Activated T-cell treated with anti-CD3 and anti-CD28 coated beads, Interleukin-2, amount 50 U/mL, for 24 hours (primary cell): ENCODE measurements at places on chromosomes 2 and 18.

DNA sequence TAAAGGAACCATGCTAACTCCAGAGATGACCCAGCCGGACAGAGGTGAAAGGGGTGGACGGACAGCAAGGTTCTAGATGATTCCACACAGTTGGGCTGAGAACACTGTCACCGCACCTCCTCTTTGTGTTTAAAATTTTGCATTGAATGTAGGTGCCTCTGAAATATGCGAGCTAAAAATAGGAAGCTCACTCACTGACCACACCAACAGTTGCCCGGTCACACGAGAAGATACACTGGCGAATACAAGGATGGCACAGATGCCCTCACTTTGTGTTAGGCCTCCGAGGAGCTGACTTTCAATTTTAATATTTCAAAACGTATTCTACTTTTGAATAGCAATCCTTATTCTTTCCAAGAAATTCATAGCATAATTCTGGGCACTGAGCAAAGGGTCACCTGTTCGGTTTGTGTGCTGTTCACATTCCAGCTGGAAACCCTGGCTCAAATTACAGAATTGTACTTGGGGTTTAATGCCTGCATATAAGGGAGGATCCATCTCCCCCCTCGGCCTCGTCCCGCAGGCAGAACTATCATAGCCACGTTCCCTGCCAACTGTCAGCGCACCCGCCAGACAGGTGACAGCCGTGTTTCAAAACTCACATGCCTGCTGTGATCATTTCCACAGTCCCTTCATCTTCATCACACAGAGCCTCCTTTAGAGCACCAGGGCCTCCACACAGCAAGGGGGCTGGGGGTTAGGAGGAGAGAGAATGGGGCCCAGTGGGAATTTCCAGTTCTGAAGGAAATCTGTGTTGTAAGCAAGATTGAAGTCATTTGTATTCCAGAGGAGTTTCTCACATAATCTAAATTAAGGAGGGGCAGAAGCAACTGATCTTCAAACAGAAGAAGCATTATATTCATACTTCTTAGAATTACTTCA is 48.2 kb downstream of the ADI1 start:
- no peaks in the 10 kb centered on the region for H3K27me3 ChIP-seq
- no peak overlapping the region for H3K4me3 ChIP-seq
- H3K4me1 ChIP-seq: no peaks in the 10 kb centered on the region
- peak overlapping the region; percentile 10 for H3K27ac ChIP-seq
- DNase-seq: no peak

DNA sequence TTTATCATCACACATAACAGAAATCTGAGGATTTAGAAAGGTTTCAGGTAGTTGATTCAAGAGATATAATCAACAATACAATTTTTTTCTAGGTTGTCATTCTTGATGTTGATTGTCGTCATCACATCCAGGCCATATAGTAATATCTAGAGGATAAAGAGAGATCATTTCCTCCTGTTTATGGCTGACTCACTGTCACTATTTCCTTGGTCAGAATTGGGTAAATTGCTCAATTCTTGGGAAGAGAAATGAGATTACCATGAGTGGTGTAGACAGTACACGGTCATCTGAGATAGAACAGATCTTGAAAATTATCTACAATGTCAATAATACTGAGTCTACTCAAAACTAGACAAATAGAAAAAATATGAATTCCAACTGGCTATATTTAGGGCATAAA is 78.8 kb downstream of the ZNF804A start:
- no peaks in the 10 kb centered on the region for H3K27me3 ChIP-seq
- H3K36me3 ChIP-seq: no peaks in the 10 kb centered on the region
- H3K4me1 ChIP-seq: no peaks in the 10 kb centered on the region

DNA sequence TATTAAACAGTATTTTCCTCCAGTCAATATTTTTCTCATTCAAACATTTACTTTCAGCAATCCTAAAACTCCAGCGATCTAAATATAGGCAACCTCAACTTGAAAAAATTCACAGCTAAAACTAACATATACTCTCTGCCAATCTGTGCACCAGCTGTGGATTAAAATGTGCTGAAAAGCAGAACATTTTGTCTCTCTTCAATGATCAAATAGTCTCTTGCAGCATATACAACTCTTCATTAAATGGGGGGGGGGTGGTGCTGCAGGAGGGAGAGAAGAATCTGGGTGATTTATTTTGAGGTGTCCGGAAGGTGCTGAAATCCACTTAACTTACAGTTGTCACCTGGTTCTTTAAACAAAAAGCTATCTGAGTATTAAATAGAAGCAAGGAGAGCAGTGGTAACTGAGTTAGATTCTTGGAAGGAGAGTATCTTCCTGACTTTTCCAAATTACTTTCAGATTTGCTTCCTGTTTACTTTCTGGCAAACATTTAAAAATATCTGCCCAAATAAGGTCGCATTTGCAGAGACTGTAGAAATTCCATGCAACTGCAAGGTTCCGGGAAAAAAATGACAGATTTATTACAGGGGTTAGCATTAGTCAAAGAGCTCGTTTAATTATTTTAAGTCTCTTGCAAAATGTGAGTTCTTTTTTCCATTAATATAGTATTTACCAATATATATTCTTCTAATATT is 904.7 kb upstream of the ACVR2A start:
- no peaks in the 10 kb centered on the region for H3K4me1 ChIP-seq
- H3K4me3 ChIP-seq: no peak overlapping the region
- no peak for DNase-seq
- H3K27ac ChIP-seq: no peak overlapping the region
- no peaks in the 10 kb centered on the region for H3K36me3 ChIP-seq

DNA sequence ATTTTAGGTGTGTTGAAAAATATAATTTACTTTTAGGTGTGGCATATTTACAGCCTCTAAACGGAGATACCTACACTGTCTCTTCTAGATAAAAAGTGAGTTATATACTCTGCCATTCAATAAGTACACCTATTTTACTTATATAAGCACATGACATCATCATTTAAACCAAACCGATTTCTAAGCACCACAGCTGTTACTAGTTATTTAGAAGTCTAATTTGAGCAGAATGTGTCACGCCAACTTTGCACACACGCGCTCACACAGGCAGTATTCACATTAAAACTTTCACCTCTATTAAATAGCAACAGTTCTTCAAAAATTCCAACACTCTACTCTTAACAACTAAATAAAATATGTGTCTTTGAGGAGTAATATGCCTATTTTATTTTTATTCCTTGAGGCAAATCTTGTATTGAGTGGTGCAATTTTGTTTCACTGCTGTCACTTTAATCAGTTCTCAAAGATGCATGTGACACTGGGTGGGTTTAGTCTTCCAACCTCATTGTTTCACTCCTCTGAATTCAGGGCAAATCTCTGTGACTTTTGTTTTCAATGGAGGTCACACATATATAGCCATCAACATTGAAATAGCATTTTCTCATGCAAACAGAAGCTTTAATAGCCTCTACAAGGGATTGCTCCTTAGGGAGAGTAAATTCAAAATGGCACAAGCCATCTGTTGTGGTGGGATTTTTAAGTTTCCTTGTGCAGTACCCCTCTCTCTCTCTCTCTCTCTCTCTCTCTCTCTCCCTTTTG is 721.0 kb downstream of the PLCL1 start:
- no peaks in the 10 kb centered on the region for H3K36me3 ChIP-seq
- H3K27ac ChIP-seq: no peak overlapping the region
- DNase-seq: no peak
- H3K4me1 ChIP-seq: no peaks in the 10 kb centered on the region
- no peak overlapping the region for H3K4me3 ChIP-seq
- no peaks in the 10 kb centered on the region for H3K27me3 ChIP-seq

DNA sequence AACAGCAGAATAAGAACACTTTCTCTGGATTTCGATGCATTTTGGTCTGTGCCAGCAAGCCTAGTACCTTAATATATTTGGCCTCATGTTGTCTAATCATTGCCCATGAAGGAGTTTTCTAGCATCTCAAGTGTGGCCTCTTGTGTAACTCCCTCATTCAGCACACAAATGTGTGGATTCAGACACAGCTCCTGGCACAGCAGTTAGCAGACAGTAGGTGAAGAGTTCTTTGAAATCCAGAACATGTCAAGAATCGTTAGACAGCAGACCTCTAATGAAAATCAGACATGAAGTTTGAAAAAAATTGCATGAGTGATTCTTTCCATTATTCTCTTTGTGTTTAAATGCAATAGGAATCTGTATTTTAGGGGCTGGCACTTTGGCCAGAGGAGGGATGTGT is 177.0 kb downstream of the FMNL2 start:
- no peak overlapping the region for H3K4me3 ChIP-seq
- peaks cover 3% of the 10 kb centered on the region for H3K27me3 ChIP-seq
- H3K4me1 ChIP-seq: peaks cover under 1% of the 10 kb centered on the region
- no peak for DNase-seq
- no peak overlapping the region for H3K27ac ChIP-seq
- H3K36me3 ChIP-seq: no peaks in the 10 kb centered on the region

DNA sequence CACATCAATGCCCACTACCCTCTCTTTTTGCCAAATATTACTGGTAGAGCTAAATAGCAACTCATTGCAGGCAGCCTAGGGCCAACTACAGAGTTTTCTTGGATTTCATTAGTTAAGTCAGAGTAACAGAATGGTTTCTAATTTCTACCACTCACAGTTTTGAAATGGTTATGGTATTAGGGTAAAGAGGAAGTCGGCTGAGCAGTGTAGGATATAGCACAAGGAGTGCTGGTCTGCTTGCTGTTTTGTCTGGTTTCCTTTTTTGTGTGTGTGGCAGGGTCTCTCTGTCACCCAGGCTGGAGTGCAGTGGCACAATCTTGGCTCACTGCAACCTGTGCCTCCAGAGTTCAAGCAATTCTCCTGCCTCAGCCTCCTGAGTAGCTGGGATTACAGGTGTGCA is 289.2 kb upstream of the CCDC68 start:
- no peak for DNase-seq
- peaks cover 3% of the 10 kb centered on the region for H3K4me1 ChIP-seq
- H3K27me3 ChIP-seq: peaks cover 4% of the 10 kb centered on the region
- no peak overlapping the region for H3K27ac ChIP-seq

GRCh38 chr18:24616653-24617052 is 156.2 kb downstream of the HRH4 start:
- no peak overlapping the region for H3K27ac ChIP-seq
- H3K4me1 ChIP-seq: no peaks in the 10 kb centered on the region
- DNase-seq: no peak
- H3K4me3 ChIP-seq: no peak overlapping the region
- no peaks in the 10 kb centered on the region for H3K36me3 ChIP-seq

- no peak overlapping the region for H3K27ac ChIP-seq
- no peak overlapping the region for H3K4me3 ChIP-seq
- no peaks in the 10 kb centered on the region for H3K36me3 ChIP-seq
- H3K4me1 ChIP-seq: no peaks in the 10 kb centered on the region
- no peak for DNase-seq
- no peaks in the 10 kb centered on the region for H3K27me3 ChIP-seq
Observed at GRCh38 chr2:170142502-170142901, 35.4 kb upstream of the MYO3B start.

DNA sequence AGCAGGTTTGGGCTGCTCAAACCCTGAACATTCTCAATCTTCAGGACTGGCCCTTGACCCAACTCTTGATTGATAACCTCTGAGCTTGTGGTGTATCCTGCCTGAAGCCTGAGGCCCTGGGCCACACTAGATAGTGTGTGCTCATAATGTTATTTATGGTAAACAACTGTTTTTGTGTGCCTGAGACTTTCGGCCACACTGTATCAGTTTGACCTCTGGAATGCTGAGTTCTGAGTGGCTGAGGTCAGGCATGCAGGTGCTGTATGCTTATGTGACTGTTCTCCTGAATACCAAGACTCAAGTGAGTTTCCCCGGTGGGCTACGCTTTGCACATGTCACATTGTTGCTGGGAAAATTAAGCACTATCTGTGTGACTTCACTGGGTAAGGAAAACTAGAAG is 82.2 kb upstream of the RMP24 start:
- H3K4me3 ChIP-seq: no peak overlapping the region
- no peaks in the 10 kb centered on the region for H3K36me3 ChIP-seq
- no peak for DNase-seq
- no peak overlapping the region for H3K27ac ChIP-seq

- H3K27me3 ChIP-seq: no peaks in the 10 kb centered on the region
- peaks cover 16% of the 10 kb centered on the region for H3K4me1 ChIP-seq
Observed at GRCh38 chr2:27095745-27096651, 9.4 kb downstream of the KHK start.

DNA sequence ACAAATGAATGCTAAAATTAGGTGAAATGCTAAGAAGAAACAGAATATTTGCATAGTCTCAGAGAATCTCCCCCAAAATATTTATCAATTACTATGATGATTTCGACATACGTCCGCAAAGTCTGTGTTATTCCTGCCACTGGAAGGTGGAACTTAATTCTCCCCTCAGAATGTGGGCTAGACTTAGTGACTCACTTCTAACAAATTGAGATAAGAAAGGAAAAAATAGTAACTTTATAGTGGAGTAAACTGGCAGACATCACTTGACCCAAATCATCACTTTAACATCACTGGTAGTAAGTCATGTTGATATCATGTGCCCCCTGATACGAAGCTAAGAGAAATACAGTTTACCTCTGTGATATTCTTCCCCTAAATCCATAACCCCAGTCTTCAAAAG is 23.5 kb downstream of the HADHB start:
- H3K36me3 ChIP-seq: peaks cover 59% of the 10 kb centered on the region
- H3K4me1 ChIP-seq: peaks cover 14% of the 10 kb centered on the region
- no peak for DNase-seq
- no peak overlapping the region for H3K27ac ChIP-seq
- H3K4me3 ChIP-seq: no peak overlapping the region
- no peaks in the 10 kb centered on the region for H3K27me3 ChIP-seq

DNA sequence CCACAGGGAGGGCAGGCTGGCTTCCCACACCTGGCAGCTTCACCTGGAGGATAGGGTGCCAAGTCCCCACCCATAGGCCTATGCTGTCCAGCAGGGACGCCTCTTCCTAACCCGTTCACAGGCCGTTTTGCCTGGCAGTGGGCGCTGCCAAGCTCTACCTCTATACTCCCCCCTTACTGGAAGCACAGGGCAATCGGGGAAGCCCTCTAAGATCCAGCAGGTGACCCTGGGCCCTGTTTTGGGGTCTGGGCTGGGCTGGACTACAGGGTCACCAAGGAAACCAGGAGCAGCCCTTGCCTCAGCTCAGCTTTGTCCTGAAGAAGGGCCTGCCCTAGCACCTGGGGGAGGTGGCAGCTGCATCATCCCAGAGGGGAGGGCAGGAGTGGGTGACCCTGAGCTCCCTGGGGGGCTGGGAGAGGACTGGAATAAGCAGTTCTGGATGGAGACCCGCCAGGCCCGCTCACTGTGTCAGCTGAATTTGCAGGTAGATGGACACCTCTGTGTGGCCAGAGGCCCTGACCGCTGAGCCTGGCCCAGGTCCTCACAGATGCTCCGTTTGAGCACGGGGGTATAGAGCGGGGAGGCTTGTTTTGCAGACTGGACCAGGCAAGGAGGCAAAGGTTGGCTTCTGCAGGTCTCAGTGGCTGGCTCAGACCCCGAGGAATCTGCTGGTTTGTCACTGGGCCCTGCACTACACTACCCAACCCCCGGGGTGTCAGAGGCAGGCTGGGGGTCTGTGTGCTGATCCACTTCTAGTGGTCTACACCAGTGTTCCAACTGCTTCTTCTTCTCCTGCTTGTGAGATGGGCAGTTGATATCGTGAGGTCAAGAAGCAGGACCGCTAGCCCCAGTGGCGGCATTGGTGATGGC is 163.1 kb downstream of the ASB1 start:
- no peak for DNase-seq
- no peaks in the 10 kb centered on the region for H3K36me3 ChIP-seq
- H3K4me1 ChIP-seq: no peaks in the 10 kb centered on the region
- H3K27ac ChIP-seq: no peak overlapping the region
- H3K27me3 ChIP-seq: peaks cover 2% of the 10 kb centered on the region

GRCh38 chr18:78986018-78986481 is 6.4 kb downstream of the SALL3 start:
- DNase-seq: no peak
- H3K36me3 ChIP-seq: no peaks in the 10 kb centered on the region
- H3K4me3 ChIP-seq: no peak overlapping the region
- peaks cover 77% of the 10 kb centered on the region for H3K27me3 ChIP-seq
